ENCODE measurements at places on chromosomes 6 and 20.

DNA sequence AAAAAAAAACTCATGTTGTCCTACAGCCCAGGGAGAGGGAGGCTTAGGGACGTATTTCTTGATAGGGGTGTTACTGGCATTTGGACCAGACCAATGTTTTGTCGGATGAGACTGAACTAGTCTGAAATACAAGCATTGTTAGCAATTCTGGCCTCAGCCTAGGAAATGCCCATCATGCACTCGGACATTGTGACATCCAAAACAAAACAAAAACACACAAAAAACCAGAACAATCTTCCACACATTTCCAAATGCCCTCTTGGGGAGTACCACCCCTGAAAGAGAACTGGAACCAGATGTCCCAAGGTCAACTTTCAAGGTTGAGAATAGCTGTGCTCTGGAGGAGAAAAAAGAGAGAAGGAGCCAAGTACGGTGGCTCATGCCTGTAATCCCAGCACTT, 299.1 kb upstream of the JARID2 start:
- no peak for DNase-seq

DNA sequence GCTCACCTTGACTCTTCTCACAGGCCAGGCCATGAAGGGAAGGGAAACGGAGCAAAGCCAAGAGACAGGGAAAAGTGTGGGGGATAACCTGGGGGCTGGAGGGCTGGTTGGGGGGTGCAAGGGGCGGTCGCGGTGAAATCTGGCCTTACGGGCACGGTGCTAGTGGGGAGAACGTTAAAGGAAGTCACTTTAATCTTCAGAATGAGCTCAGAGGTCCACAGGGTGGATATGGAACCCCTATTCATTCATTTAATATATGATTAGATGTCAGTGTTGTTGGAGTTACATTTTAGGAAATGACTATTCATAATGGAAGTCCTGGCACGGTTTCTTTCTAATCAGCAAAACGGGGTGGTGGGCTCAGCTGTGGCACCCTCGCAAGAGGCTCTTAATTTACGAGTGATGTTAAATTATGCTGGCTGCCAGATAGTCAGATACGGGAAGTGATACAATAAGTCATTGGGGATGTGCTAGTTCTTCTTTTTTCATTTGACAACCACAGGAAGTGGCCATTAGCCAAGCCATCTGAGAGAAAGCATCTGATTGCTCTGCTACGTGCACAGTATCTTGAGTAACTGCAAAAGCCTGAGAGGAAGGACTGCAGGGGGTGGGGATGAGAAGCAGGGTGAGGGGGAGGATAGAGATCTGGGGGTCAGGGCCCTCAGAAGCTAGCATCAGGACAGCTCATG, 253.0 kb downstream of the QKI start:
- no peak for DNase-seq

GRCh38 chr20:52004715-52005114, 186.9 kb downstream of the ZFP64 start:
- no peak for DNase-seq

DNA sequence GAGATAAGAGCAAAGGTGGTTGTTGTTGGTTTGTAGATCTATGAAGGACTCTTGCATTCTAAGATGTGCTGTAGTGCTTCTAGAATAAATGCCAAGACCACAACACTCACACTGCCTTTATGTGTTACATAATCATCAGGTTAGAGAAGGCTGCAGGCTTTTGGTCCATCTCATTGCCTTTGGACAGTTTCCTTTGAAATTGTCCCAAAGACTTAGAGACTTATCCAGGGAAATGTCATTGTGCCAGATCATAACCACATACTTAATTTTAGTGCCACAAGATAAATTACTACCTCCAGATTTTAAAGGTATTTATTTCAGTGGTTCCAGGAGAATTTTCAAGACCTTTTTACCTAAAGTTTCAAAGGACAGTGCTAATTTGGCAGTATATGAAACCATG, 666.6 kb upstream of the CITED2 start:
- no peak for DNase-seq

DNA sequence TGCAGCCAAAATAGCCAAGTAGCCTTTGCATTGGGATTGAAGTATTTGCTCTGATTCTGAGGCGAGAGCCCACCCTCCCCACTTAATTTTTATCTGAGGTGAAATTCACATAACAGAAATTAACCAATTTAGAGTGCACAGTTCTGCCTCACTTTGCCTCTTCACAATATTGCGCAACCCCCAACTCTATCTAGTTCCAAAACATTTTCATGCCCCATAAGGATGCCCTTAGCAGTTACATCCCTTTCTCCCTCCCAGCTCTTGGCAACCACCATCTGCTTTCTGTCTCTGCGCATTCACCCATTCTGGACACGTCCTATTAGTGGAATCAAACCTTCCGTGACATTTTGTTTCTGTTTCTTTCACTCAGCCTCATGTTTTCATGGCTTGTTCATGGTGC, 9.0 kb downstream of the MAS1L start:
- no peak for DNase-seq

DNA sequence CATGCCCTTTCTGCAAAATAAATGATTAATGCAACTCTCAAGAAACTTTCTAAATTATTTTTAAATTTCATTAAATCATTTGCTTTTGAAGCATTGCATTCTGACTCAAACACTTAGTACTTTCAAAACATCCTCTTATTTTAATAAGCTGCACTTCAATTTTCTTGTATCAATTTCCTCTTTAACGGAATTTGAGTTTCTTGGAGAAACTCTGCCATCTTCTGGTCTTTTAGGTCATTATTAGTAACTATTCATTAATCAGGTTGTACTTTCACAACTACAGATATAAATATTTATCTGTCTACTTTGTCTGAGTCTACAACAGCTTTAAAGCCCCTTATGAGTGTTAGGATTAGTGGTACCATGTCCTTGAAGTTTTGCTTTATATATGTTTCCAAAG, 30.2 kb downstream of the TMX4 start:
- no peak for DNase-seq

DNA sequence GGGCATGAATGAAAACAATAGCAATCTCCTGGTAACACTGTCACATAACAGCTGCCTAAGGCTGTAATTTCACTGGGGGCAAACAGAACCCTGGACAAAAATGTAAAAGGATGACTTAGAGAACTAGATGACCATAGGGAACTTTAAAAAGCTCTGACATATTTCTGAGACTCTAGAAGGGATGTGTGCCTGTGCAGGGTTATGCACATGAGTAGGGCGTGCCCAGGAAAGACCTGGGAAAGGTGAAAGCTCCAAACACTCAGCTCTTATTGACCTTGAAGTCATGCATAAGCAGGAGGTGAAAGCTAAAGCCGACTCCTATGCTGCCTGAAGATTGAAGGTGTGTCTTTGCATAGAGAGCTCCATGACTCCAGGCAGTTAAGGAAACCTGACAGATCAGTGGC, 118.4 kb upstream of the BTBD3 start:
- no peak for DNase-seq

DNA sequence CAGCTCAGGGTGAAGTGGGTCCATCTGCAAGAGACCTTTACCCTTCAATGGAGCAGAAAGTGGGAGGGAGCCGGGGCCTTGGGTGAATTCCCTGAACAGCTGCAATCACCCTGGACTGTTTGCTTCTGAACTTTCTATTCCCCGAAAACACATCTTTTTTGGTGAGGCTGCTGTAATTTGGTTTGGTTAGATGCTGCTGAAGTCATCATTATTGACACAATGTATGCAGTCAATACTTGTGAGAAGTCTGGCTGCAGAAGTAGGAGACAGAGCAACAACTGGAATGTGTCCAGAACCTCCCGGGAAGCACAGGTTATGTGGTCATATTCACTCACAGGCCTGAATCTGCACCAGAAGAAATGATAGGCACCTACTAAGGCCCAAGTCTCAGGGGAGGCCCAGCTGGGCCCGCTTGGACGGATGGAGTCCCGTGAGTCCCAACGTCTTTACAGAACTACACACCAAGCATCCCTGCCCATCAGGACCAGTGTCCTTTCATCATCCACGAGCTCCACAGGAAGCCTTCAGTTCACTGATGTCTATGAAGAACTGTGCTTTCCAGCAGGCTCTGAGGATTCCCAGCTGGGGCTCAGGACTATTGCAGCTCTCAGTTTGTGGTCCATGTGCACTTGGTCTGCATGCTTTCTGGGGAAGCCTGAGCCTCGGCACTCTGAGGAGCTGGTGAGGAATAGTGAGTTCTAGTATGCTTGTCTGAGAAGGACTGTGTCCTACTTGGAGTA, 177.6 kb downstream of the THBS2 start:
- DNase-seq: no peak

DNA sequence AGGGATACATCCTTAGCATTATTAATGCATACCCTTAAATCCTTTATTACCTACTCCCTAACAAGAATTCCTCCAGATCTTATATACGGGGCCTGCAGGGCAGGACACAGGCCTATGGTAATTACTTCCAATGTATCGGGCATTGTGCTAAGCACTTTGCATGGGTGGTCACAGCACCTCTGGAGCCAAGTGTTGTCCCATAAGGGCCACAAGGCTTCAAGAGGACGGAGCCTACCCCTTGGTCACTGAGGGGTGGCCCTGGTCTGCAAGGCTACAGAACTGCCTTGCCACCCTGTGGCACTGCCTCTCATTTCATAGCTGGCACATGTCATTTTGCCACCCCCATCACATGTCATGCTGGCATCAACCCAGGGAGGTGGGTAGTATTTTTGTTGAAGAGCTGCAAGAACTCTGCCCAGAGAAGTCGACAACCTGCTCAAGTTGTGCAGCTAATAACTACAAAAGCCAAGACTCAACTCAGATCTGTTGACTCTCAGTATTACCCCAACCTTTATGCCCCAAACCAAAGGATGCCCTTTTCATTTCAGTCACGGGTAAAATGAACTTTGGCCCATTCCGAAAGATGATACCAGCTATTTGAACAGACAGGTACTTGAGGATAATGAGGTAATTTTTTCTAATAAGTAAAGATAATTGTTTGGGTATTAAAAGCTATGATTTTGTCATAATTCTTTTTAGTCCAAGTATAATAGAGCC, 144.1 kb upstream of the AKAP12 start:
- no peak for DNase-seq

DNA sequence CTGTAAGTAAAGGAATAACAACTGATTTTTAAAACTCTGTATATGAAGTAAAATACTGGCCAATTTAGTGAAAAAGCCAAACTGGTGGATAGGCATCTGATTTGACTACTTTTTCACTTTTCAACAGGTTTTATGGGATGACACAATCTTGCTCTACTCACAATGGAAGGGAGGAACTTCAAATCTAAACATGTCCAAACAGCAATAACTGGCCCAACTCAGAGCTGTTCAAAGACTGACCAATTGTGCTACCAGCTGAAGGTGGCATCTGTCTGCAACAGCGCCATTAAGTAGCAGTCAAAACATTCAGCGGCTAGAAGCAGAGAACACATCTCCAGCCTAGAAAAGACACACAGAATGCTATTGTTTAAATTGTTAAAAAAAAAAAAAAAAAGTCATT, 44.6 kb downstream of the SESN1 start:
- DNase-seq: no peak

Measured in neuronal stem cell (in vitro differentiated cells).